ENCODE measurements at places on chromosomes 7 and 10.

GRCh38 chr7:70384891-70385290 lies 747.1 kb upstream of the GALNT17 start:
- DNase-seq: no peak

GRCh38 chr7:96558530-96558929 lies 151.1 kb downstream of the SEM1 start:
- no peak for DNase-seq

DNA sequence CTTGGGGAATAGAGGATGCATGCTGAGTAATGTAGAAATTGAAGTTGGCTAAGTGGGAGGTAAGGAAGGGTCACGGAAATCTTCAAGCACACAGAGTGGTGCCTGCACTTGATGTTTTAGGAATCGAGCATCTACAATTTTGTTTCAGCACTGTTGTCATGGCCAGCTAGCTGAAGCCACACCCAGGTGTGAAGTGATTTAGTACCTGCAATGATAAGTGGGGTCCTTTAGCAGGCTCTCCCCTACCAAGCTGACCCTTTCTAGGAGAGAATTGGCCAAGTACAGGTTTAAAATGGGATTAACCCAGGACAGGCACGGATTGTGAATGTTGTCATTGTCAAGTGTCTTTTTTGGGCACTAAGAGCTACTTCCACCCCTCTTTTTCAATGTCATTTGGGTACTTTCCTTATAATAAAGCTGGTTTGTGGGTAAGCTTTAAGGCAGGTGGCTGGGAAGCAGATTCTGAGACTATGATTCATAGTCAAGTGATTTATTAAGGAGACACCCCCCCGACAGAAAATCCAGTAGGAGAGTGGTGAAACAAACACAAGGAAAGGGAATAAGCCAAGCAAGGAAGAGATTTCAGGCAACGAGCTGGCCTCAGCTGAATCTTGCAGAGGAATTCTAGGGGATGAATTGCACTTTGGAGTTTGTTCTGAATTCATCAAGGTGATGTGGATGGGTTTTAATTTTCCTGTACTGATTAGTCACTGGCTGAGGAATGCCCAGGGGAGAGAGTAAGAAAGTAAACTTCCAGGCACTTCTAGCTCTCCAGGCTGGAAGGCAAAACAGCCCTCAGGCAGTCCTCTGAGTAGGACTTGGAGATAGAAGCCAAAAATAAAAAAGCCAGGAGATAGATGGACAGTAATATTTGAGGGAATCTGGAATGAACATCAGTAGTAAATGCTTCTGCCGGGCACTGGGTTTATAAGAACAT lies 1128.4 kb downstream of the SORCS3 start:
- DNase-seq: no peak

- no peak for DNase-seq
Measured at GRCh38 chr7:101924171-101924570, 106.7 kb downstream of the CUX1 start.

GRCh38 chr10:45058992-45059561 lies 58.4 kb downstream of the ZNF22 start:
- DNase-seq: no peak

GRCh38 chr7:47739891-47740290 lies 158.0 kb upstream of the TNS3 start:
- DNase-seq: no peak

- DNase-seq: no peak
Measured at GRCh38 chr7:142579946-142580345, 169.3 kb upstream of the PRSS1 start.

DNA sequence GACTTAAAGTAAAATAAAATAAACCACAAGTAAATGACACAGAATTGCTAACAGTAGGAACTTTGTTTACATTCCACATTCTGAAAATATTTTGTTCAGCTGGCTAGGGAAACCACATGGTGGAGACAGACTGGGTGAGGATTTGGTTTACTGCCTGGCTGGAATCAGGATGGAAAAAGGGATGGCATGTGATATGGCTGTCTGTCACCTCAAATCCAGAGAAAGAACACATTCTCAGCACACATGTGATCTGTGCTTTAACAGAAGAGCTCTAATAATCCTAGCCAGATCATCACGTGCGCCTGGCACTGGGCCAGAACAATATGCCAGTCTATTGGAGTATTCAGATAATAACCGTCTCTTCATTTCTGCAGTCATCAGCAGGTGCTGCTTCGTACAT lies 90.9 kb upstream of the PIP4K2A start:
- DNase-seq: no peak

- no peak for DNase-seq
Measured at GRCh38 chr7:134693256-134693655, 46.6 kb downstream of the BPGM start.

DNA sequence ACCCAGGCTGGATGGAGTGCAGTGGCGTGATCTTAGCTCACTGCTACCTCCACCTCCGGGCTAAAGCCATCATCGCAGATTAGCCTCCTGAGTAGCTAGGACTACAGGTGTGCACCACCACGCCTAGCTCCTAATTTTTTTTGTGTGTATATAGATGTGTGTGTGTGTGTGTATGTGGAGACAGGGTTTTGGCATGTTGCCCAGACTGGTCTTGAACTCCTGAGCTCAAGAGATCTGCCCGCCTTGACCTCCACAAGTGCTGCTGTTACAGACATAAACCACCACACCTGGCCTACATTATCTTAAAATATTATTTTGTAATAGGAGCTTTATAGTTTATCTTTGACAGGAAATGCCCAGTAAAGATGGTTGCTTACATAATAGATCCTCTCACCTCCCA lies 25.0 kb downstream of the FOXP2 start:
- no peak for DNase-seq

GRCh38 chr10:132861884-132862461 lies 76.0 kb upstream of the NKX6-2 start:
- DNase-seq: no peak

DNA sequence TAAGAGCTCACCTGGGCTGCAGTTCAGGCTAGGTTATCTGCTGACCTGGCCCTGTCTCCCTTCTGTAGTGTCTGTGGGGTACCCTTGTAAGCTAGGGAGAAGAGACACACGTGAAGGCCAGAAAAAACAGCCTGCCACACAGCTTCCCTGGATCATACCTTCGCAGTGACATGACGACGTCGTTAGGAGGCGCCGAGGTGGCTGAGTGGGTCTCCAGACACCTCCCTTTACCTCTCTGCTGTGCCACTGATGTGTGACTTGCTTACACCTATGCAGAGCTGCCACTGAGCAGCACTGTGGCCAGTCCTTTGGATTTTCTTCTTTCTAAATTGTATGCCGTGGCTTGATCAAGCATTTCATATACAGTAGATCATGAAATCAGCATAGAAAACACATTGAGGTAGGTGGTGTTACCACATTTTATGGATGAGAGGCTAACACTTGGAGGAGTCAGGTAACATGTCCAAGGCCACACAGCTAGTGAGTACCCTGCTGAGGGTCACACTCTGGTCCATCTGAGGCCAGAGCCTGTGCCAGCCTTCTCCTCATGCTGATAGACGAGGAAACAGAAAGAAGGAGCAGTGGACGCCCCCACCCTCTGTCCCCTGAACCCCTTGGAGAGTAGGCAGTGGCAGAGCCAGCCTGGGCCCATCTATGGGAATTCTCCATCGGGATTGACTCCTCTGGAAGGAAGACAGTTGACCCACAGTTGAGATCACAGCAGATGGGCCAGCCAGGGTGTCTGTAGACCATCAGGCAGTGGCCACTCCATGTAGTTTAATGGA lies 23.1 kb downstream of the HTRA1 start:
- no peak for DNase-seq

GRCh38 chr10:34835908-34836508 lies 20.9 kb upstream of the PARD3 start:
- DNase-seq: no peak

DNA sequence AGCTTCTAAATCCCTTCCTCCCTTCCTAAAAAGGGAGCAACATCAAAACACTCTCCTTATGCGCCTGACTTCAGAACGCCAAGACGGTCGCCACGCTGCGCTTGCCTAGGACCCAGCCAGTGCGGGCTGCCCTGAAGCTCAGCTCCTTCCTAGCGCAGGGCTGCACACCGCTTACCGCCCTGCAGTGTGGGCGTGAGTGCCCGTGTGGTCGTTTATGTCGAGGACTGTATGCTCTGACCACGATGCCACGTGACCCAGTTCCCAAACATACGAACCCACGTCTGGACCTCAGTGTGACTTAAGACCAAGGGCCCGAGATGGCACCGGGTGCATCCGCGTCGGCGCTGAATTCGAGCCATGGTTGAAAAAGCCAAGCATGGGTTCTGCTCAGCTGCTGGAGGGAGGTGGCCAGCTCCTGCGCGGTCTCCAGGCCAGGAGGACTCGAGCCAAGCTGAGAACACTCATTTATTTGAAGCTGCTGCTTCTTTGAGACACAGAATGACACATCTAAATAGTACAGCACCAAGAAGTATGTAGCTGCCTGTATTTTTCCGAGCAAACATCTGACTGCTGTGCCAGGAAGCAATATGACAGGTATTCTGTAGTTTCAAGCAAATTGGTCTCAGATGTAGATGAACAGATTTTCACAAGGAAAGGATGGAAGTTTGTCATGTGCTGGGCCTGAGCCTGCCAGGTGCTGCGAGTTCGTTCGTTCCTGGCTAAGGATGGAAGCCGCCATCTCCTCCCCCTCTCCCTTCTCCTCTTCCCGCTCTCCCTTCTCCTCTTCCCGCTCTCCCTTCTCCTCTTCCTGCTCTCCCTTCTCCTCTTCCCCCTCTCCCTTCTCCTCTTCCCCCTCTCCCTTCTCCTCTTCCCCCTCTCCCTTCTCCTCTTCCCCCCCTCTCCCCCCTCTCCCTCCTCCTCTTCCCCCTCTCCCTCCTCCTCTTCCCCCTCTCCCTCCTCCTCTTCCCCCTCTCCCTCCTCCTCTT lies 184.7 kb downstream of the EBF3 start:
- DNase-seq: no peak

- no peak for DNase-seq
Measured at GRCh38 chr7:93055543-93056107, 62.2 kb downstream of the SAMD9 start.

GRCh38 chr7:17690030-17690429 lies 250.3 kb downstream of the SNX13 start:
- no peak for DNase-seq

DNA sequence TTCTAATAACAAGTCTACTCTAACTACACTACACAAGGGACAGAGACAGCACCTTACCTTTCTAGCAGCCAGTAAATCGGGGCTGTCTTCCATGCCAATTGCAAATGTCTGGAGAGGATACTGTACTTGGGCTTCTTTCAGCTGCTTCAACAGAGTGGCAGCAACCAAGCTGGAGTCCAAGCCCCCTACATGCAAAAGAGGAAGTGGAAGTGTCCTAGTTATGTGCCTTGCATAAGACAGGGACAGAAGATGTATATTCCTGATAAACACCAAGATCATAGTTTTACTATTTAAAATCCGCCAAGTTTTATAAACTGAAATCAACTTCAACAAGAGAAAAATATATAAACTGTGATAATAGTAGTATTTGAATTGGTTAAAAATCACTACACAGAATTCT lies 14.0 kb downstream of the ASNS start:
- DNase-seq: no peak
